ENCODE measurements at places on chromosomes 1 and 21. TPM values are rescaled to one million over a fixed set of nuclear protein-coding genes. Genes with fewer than 3 reads are reported as not detected.

LRRC71 gene
- 0.13 TPM for total RNA-seq

CR1L gene
- total RNA-seq = not detected

DNA sequence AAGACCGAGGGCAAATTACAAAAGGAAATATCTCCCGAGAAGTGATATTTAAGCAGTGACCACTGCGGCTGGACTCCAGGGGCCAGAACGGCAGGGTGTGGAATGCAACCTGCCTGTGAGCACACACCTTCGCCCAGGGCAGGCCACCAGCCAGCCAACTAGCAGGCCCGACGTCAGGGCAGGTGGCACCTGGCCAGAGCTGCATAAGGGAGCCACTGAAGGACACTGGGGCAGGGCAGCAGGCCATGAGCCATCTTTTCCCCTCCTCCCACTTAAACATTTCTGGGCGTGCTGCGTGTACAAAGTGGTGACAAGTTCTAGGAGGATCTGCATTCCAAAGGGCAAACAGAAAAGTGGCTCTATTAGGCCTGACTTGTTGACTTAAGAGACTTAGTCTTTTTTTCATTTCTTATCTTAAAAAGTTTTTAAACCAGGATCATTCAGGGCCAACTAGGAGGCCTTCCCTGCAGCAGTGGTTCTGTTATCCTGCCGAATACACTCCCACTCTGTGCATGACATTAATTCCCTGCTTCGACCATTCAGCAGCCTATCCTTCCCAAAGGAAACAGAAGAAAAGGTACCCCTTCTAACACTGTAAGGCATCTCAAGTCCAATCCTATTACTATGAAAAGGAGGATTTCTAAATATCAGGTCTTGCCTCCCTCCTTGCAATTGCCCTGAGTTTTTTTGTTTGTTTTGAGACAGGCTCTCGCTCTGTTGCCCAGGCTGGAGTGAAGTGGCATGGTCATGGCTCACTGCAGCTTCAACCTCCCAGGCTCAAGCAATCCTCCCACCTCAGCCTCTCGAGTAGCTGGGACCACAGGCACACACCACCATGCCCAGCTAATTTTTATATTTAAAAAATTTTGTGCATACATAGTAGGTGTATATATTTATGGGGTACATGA is 96.3 kb downstream of the BCAR3 start:
- DNase-seq = no peak

DNA sequence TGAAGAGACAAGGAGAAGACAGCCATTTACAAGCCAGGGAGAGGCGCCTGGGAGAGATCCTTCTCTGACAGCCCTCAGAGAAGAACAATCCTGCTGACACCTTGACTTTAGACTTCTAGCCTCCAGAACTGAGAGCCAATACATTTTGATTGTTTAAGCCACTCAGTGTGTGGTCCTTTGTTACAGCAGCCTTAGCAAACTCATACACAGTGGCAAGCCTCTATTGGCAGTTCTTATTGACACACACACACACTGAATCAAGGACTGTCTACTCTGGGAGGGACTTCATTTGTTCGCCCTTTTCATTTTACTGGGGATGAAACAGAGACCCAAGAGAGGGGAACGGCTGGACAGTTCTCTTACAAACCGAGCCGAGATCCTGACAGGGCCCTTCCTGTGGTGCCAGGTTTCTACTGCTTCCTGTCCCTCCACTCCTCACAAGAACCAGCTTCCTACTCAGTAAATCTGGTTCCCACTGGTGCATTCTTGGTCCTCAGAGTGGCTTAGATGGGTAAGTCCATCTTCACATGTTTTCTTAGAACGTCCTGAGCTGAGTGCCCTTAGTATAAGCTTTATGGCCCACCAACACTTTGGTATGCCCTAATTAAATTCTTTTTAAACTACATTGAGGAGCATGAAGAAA is 14.7 kb downstream of the SLAMF1 start:
- DNase-seq = no peak

DNA sequence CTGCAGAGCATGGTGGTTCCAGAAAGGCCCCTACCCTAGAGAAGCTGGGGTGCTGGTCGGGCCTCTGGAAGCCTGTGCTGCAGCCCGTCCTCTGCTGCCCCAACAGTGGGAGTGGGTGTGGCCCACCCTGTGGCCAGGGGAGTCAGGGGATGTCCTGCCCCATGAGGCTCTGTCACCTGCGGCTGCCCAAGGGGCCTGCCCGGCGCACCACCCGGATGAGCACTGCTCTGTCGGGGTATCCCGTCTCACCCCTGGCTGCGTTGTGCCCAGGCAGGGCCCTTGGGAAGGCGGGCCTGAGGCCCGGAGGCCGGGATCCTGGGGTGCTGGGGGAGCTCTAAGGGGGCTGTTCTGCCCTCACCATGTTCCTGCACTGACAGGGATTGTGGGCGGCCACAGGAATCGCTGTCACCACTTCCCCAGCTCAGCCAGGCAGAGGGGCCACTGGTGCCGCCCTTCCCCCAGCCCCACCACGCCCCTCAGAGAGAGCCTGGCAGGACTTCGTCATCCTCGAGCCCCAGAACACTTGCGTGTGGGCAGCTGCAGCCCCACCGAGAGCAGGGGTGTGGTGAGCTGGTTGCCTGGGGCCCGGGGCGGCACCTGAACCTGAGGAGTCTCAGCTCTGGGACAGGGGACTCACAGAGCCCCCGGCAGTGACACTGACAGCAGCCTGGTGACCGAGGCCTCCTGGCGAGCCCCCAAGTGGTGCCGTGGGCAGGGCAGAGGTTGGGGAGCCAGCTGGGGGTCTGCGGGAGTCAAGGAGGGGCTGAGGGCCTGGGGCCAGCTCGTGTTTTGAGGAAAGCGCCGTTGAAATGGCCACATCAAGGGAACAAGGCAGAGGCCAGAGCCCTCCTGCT is 20.2 kb downstream of the PANK4 start:
- DNase-seq = no peak

- DNase-seq = no peak
These were observed 105.9 kb downstream of the SIPA1L2 start for GRCh38 chr1:232524056-232524455.

- DNase-seq = no peak
These were observed 683 bp upstream of the EFNA4 start for GRCh38 chr1:155062702-155063411.

DNA sequence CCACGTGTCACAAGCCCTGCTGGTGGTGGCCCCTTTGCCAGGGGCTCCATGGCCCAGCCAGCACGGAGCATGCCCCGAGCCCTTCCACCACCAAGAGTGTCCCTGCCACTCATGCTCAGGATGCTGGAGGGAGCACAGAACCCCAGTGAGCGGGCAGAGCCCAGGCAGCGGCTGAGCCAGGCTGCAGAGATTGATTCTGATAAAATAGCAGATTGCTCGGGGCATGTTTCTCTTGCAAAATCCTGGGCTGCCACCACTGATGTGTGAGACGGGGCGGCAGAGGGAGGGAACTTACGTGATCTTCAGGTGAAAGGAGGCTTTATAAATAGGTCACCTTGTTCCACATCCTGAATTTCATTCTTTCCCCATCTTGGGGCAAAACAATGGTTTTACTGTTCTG is 53.2 kb downstream of the SPSB1 start:
- no peak for DNase-seq

DNA sequence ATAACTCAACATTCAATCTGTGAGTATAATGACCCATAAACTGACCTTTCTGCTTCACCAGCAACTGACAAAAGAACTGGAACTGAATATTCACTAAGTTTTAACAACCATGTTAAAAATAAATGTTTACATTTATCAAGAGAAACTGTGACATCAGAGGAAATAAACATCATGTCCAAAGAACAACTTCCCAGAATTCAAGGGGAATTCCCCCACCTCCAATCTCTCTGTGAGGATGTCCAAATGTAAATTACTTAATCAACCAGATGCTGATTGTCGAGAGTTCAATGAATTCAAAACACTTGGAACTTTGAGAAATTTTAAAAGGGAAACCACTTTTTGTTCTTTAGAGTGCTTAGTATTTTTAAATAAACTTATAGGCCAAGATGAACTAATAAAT is 365.6 kb upstream of the ADGRL2 start:
- DNase-seq = no peak

DNA sequence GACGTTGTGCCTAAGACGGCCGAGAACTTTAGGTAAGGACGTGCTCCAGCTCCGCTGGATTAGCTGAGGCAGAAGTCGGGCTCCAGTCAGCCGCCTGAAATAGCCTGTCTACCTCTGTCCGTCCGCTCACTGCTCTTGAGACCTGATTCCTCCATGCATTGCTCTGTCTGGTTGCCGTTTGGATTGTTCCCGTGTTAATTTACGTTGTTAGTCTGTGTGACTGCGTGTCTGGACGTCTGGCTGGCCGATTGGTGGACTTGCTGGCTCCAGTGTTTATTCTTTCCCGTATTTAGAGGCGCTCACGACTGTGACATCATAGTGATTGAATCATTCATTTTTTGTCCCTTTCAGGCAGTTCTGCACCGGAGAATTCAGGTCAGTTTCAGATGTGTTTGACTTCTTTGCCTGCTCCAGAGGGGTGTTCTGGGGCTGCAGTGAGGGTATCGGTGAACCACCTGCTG is 684 bp downstream of the PPIH start:
- no peak for DNase-seq

DNA sequence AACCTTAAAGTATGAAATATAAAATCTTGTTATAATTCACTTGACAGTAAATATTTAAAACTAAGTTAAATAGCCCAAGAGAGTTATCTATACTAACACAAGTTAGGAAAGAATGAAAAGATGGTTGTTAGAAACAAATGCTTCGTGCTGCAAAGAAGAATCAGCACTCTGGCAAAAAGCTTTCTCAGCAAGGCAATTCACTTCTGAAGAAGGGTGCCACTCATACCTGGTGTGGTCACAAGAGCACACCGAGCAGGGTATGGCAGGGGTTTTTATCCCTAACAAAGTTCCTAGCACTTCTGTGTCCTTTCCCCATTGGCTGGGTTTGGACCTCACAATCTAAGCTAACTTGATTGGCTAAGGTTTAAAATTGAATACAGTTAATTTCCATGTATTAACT is 121.0 kb downstream of the MAGI3 start:
- DNase-seq = no peak

DNA sequence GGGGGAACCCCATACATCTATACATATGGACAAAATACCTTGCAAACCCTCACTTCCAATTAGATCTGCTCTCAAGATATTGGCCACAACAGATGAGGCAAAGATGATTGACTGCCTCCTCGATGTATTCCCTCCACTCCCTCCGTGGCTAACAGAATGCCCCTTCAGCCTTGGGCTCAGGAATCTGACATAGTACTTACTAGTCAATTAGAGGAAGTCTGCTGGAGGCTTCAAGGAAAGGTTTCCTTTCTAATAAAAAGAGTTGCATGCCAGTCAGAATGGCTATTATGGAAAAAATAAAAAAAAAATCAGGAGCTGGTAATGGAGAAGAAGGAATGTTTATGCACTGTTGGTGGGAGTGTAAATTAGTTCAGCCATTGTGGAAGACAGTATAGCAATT is 90.4 kb upstream of the VAV3 start:
- DNase-seq = no peak

- DNase-seq = no peak
These were observed 261.9 kb downstream of the RYR2 start for GRCh38 chr1:237303929-237304328.
